ENCODE measurements at places on chromosomes 2 and 18. TPM values are rescaled to one million over a fixed set of nuclear protein-coding genes. Genes with fewer than 3 reads are reported as not detected.

GRCh38 chr2:157572725-157573124, 55.9 kb downstream of the ACVR1C start:
- peak; percentile 25 for DNase-seq
- H3K36me3 ChIP-seq, result no peaks in the 10 kb centered on the region

- H3K27ac ChIP-seq, result no peak overlapping the region
- H3K27me3 ChIP-seq, result no peaks in the 10 kb centered on the region
- H3K4me3 ChIP-seq, result no peak overlapping the region
- peaks cover 3% of the 10 kb centered on the region for H3K36me3 ChIP-seq
- H3K4me1 ChIP-seq, result no peaks in the 10 kb centered on the region
These were observed 76.9 kb downstream of the WDSUB1 start for GRCh38 chr2:159209341-159210306.

GRCh38 chr2:78175645-78176044, 653.5 kb upstream of the LRRTM4 start:
- H3K4me1 ChIP-seq, result no peaks in the 10 kb centered on the region
- DNase-seq, result no peak
- no peak overlapping the region for H3K27ac ChIP-seq
- H3K4me3 ChIP-seq, result no peak overlapping the region

- DNase-seq, result no peak
- H3K27ac ChIP-seq, result no peak overlapping the region
- H3K4me1 ChIP-seq, result no peaks in the 10 kb centered on the region
- no peaks in the 10 kb centered on the region for H3K27me3 ChIP-seq
- H3K36me3 ChIP-seq, result no peaks in the 10 kb centered on the region
These were observed 860.6 kb upstream of the ZEB2 start for GRCh38 chr2:145380436-145381017.

DNA sequence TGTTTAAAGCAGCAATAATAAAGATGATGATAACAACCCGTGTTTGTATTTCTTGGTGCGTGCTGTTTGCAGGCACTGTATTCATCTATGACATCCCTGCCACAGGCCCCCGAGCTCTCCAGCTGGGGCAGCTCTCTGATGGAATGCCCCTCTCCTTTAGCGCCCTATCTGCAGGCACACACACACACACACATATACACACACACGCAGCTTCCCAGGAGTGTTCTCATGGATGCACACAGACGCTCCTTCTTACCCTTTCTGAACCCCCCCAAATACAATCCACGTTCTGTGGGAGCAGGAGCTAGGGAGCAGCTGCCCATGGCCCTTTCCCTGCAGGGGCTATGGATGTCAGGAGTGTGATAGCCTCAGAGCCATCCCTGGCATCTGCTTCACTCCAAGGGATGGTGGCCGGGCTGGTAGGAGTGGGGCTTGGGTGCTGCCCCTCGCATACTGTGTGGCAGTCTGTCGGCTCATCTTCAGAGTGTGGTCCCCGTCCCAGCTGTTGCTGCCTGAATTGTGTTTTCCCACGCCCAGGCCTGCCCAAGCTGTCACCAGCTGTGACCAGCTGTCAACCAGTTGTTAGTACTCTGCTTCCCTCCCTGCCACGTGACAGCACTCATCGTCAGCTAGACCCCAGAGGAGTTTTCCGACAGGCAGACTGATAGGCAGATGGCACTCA, 50.8 kb upstream of the MYCN start:
- DNase-seq, result no peak
- H3K4me3 ChIP-seq, result no peak overlapping the region
- H3K27me3 ChIP-seq, result no peaks in the 10 kb centered on the region

DNA sequence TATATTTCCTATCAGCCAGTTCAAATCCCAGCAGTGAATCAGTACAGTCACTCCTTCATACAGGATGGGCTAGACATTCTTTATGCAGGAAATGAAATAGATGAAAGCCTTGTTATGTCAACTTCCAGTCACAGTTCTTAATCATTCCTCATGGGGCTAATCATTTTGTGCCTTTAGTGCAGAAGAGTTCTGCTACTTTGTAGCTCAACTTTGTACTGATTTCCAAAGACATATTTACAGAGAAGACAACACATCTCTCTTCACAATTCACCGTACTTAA, 593.9 kb upstream of the NETO1 start:
- no peaks in the 10 kb centered on the region for H3K4me1 ChIP-seq
- no peak overlapping the region for H3K4me3 ChIP-seq
- DNase-seq, result no peak
- no peak overlapping the region for H3K27ac ChIP-seq
- no peaks in the 10 kb centered on the region for H3K36me3 ChIP-seq

PSME4 gene
- 15.1 TPM for total RNA-seq

CELF4 gene
- total RNA-seq, result not detected

Measured in stomach (tissue), 19 donors.